ENCODE measurements at places on chromosomes 2 and 18.
A peak's percentile ranks its signal among the peaks of the same experiment; 100 is the strongest.

DNA sequence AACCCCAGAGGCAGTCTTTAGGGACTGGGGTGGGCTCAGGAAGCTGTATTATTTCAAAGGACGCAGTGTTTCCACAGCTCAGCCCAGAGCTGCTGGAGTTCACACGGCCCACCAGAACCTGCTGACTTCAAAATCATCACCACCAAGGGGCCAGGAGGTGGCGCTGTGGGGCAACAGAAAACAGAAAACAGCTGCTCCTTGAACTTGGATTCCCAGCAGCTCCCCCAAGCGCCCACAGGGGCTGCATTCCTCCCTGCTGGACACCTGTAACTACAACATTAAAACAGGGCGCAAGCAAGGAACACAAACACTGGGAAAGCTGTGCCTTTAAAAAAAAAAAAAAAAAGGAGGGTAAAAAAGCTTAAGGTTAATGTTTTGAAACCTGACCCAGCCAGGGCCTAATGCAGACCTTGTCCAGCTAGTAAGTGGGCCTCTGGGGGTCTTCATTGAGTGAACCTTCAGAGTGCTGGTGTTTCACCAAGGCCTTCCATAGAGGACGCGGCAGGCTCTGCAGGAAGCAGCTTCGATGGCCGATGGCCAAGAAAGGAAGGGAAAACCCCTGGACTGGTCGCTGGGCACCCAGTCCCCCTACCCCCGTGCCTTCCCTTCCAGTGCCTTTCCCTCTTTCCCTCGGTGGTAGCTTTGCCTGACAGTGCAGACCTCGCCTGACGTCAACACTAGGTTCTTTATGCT, 25.9 kb downstream of the MLPH start:
- DNase-seq, result peak; percentile 33

DNA sequence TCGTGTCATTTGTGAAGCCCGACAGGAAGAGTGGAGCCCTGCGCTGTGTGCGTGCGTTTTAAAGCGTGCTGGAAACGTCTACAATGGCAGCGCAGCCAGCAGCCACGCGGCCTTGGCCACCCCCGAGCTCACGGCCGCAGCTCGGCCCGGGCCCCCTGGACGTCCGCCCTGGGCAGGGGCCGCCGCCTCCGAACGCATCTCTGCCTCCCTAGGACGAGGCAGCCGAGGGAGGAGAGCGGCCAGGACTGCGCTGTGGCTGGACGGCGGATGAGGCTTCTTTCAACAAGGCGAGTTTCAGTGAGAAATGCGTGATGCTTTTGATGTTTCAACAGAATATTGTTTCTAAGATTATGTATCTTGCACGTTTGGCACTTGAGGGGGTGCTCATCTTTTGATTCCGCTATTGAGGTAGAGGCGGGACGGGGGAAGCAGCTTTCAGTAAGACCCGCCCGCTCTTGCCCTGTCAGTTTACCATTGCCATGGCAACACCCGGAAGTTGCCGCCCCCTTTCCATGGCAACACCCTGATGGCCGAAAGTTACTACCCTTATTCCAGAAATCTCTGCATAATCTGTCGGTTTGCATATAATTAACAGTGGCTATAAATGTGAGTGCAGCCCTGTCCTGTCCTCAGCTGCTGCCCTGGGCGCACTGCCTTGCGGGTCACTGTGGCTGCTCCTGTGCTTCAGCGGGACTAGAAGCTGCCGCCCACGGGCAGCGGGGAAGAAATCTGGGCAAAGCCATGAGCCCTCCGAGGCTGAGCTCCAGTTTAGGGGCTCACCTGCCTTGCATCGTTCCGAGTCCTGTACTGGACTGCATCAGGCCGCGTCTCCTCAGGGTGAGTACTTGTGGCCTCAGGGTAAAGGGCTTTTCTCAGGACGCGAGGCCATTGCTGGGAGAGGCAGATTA, 38.6 kb downstream of the ADNP2 start:
- DNase-seq, result peak; percentile 33

GRCh38 chr2:217418544-217418943, 558.7 kb upstream of the TNP1 start:
- no peak for DNase-seq

DNA sequence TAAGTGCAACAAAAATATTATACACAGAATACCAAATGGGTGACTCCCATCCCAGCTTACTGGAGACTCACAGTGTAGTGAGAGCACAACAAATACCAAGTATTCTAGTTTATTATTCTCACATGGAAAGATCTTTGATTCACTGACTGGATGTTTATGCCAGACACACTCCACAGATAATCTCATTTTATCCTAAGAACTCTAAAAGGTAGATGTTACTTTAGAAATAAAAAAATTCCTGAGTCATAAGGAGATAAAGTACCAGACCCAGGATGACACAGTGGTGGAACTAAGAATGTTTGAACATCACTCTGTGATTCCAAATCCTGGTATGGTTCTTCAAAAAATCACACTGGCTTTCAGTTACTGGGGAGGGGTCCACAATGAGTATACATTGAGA, 136.2 kb downstream of the CDH2 start:
- DNase-seq, result no peak

- DNase-seq, result no peak
These were observed 567.4 kb downstream of the ARHGAP15 start for GRCh38 chr2:143696651-143697050.

GRCh38 chr2:65064728-65065552, 8.7 kb downstream of the CEP68 start:
- DNase-seq, result no peak

GRCh38 chr2:209845666-209846065, 74.0 kb downstream of the UNC80 start:
- no peak for DNase-seq

GRCh38 chr2:149612122-149612521, 24.5 kb upstream of the MMADHC start:
- no peak for DNase-seq

DNA sequence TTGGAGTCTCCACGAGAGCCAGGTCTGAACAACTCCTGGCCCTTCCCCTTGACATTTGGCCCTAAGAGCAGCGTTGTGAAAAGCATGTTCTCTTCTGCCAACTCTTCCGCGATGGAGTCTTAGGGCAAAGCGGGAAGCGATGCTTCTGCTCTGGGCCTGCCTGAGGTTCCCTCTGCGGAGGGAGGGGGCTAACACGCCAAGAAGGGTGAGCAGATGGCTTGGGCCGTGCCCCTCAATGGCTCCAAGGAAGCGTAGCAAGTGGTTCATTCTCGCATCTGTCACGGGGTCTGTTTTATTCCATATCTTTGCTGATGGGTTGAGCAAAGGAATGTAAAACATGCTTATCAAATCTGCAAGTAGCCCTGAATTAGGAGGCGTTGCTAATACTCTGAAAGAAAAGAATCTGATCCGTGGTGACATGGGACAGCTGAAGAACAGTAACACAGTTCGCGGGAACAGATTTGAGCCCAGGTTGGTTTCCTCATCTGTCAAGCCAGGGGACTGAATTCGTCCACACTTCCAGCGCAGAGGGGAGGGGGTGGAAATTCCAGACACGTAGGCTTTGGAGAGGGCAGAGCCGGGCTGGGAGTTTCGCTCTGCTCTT, 38.0 kb downstream of the DNMT3A start:
- no peak for DNase-seq

GRCh38 chr2:47078541-47079482, 76.3 kb downstream of the STPG4 start:
- no peak for DNase-seq

GRCh38 chr2:143513081-143513480, 383.9 kb downstream of the ARHGAP15 start:
- DNase-seq, result no peak

DNA sequence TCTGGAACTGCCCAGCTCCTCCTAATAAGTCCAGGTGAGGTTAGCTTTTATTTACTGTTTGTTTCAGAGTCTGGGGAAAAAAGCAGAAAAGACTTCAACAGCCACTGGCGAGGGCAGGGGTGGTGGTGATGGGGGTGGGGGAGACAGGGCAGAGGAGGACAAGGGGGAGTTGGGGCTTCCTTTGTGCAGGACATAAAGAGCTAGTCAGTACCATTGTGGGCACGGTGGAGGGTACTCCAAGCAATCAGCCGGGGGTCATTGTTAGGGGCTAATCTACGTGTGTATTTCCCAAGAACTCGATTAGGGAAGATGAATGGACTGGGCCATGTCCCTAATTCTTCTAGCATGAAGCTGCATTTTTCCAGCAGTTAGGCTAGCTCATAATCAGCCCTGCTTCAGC, 2.8 kb upstream of the RAX start:
- DNase-seq, result no peak

DNA sequence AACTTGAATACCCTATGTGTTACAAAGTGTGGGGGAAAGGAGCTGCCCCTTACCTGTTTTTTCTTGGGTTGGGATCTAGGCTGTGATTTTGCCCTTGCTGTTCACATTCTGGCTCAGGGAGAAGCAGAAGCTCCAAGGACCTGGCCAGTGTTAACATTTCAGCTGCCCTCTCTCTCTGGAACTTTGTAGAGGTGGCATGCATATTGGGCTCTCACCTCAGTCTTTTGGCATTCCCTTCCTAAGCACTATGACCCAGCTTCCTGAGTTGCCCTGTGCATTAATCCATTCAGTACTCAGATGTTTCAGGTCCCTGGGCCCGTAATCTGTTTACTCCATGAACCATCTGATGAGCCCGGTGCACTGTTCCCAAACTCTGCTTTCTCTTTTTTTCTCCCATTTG, 12.1 kb downstream of the LCLAT1 start:
- no peak for DNase-seq

DNA sequence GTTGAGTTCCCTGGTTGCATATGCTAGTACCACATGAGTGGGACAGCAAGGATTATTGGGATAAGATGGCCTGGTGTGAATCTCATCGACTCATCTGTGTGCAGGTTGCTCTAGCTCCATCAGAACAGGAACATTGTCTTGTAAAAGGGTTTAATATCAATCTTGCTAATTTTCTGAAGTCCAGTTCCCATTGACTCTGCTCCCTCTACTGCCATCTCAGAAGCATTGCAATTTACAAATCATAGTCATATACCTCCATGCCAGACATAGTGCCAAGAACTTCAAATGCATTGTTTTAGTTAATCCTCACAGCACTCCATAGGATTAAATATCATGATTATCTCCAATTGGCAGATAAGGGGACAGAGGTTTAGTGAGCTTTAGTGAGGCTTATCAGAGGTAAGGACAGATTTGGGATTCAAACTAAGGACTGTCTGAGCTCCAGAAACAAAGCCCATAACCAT, 4.8 kb upstream of the STAT4 start:
- no peak for DNase-seq

GRCh38 chr2:235050980-235051351, 99.1 kb downstream of the SH3BP4 start:
- DNase-seq, result no peak

GRCh38 chr2:21195326-21195725, 71.6 kb downstream of the TDRD15 start:
- DNase-seq, result no peak

DNA sequence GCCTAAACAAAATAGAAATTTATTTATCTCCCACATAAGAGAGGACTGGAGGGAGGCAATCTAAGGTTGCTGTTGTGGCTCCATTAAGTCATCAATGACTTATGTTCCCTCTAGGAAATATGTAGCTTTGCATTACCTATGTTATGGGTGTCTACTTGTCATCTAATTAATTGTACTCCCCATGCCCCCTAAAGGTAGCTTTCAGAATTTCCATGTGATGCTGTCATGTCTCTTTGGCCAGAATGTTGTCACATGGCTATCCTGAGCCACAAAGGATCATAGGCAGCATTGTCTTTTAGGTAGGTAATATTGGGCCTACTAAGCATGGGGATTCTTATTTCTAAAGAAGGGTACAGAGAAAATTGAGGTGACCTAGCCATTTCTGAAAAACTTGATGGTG, 935.6 kb upstream of the FANCL start:
- DNase-seq, result no peak

DNA sequence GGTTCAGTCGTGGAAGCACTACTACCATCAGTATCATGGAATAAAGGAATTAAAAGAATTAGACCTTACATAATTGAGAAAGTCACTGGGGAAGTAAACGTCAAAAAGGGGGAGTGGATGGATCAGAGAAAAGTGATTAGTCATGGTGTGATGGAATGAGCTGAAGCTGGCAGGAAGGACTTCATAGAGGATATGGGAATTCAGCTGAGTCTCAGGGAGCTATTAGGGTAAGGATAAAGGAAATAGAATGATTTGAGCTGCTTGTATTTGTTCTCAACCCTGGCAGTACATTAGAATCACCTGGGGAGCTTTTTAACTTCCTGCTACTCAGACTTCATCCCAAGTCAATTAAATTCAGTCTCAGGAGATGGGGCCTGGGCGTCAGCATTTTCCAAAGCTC, 53.4 kb upstream of the SETBP1 start:
- no peak for DNase-seq

DNA sequence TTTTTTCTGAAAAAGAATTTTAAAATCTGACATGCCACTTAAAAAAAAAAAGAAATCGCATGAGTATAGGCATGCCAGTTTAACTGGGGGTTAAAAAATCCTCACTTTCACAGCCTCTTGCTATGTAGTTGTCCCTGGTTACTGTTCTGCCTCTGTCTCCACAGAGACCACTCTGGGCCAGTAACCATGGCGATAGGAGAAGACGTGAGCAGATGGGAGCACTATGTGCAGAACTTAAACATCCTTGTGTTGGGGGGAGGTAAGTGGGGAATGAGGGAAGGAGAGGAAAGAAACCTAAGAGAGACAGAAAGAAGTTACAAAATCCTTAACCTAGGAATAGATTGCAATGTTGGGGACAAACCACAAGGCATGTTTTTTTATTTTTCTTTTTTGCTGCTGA, 75.9 kb upstream of the CYRIA start:
- no peak for DNase-seq

DNA sequence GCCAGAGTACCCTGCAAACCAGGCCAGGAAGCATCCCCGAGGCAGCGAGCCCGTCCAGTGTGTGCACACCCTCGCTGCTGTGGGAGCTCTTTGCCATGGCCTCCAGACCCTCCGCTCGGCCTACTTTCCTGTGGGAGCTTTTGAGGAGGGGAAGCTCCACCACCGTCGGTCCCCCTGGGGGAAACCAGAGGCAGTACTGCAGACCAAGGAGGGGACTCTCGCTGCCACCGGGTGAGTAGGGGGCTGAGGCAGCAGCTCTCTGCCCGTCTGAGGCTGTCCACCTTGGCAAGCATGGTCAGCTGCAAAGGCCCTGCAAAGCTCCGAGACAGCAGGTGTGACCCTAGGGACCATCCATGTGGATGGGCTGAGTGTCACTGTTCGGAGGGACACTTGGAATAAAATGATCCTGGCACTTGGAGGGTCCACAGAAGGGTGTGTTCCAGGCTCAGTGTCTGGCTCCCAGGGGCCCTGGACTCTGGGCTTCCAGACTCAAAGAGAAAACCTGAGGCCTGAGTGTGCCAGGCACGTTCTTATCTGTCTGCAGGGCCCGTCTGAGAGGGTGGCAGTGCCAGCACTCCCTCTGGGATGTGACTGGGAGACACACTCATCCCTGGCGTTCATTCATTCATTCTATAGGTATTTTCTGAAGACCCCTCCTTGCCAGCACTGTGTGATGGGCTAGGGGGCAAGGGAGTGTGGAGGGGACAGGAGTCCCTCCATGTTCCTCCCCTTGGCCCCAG, 282.8 kb upstream of the HS6ST1 start:
- no peak for DNase-seq

GRCh38 chr2:105712166-105712915, 32.4 kb upstream of the NCK2 start:
- DNase-seq, result no peak

DNA sequence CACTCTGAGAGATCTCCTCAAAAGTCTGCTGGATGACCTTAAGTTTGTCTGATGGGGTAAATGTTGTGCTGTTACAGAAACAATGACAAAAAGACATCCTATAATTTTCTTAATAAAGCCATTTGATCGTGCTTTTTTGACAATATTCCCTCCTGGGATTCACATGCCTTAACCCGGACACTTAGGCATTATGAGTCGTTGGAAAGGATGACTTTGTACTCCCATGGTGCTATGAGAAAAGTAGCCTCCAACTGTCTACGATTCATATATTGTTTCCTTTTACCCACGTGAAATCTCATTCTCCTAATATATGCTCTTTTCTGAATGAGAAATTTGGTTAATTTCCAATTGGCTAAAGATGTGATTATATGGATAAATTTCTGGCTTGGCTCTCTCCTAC, 6.1 kb upstream of the MPP4 start:
- DNase-seq, result no peak
